ENCODE measurements at places on chromosomes 4 and X. TPM values are rescaled to one million over a fixed set of nuclear protein-coding genes. Genes with fewer than 3 reads are reported as not detected.

HELT gene
- total RNA-seq: not detected

UGT2B7 gene
- 27.7 TPM for total RNA-seq

FAT4 gene
- total RNA-seq: 0.96 TPM

FATE1 gene
- not detected for total RNA-seq

CCKAR gene
- total RNA-seq: not detected

Measured in tracheal epithelial cell (primary cell).